ENCODE measurements at places on chromosomes 3 and 15. TPM values are rescaled to one million over a fixed set of nuclear protein-coding genes. Genes with fewer than 3 reads are reported as not detected.

Gene RNF7
- total RNA-seq, result 53.9 TPM

Gene MINDY4B
- total RNA-seq, result not detected

Gene RASGRP1
- total RNA-seq, result 131 TPM

DNA sequence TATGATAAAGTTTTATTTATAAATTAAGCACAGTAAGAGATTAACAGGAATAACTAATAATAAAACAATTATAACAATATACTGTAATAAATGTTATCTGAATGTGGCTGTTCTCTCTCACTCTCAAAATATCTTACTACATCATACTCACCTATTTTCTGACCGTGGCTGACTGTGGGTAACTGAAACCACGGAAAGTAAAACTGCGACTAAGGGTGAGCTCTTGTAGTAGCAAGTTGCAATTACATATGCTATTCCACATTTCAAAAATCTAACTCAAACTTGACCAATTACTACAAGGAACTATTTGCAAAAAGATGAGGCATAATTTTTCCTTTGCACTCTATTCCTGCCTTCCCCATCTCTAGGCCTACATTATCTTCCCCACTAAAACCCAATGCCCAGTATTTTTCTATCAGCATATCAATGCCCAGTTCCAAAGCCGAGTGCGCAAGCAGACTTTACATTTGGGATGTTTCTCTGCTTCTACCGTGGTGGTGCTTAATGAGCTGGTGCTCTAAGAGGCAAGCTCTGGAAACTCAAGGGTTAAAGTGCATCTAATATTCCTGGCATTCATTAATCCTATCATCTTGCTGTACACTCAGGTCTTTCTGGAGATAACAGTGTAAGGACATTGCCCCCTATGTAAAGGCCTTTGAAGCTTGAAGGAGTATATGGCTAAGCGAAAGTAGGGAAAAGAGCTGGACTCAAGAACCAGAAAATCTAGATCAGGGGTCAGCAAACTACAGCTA, 6.7 kb downstream of the PCYT1A start:
- DNase-seq, result no peak

GRCh38 chr3:64450396-64450956, 225.2 kb upstream of the PRICKLE2 start:
- DNase-seq, result no peak

DNA sequence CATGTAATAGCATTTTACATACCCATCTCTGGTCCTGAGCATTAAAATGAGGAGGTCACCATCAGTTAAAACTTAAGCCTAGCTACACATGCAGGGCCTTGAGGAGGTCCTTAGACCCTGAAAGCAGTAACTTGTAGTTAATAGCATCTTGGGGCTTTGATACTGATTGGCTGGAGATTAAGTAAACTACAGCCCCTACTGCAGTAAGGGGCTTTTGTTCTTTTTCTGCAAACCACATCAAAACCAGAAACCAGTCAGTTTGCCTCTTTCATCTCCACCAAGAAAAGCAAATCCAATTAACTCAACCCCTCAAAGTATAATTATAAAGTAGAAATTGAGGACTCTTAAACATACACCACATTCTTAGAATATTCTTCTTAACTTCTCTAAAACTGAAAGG, 622.7 kb downstream of the ZPLD1 start:
- DNase-seq, result no peak

DNA sequence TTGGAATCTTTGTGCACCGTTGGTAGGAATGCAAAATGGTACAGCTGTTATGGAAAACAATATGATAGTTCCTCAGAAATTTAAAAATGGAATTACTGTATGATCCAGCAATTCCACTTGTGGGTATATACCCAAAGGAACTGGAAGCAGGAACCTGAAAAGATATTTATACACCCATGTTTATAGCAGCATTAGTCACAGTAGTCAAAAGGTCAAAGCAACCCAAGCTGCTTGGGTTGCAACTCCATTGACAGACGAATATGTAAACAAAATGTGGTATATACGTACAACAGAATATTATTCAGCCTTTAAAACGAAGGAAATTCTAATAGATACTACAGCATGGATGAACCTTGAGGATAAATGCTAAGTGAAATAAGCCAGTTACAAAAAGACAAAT, 35.0 kb upstream of the CAPN3 start:
- no peak for DNase-seq

All from T-cell (primary cell).